ENCODE measurements at places on chromosomes 11 and 22.
A peak's percentile ranks its signal among the peaks of the same experiment; 100 is the strongest.

- DNase-seq: no peak
These were observed 5.3 kb downstream of the DHCR7 start for GRCh38 chr11:71442880-71443279.

DNA sequence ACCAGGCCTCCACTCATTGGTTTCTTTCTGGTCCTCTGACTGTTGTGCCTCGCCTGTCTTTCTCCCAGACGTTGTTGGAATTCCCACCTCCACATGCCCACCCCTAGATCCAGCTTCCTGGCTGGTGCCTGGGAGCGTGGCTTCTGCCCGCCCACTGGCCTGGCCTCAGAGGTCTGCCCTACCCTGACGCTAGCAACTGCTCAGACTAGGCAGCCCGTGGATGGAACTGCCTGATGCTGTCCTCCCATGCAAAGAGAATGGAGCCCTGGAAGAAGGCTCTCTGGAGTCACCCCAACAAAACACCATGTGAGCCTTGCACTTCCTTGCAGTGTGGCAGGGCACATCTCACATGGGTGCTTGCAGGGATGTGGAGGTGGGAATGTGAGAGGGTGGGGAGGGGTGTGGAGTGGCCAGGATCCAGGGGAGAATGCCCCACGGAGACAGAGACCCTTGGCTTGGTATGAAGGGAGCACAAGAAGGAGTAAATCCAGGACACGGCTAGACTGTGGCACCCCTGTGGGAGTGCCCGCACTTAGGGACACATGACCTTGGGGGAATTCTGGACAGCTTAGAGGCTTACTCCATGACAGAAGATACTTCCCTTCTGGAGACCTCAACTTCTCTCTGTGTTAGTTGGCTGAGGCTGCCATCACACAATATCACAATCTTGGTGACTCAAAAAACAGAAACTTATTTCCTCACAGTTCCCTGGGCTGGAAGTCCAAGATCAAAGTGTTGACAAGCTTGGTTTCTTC lies 22.5 kb upstream of the ADA2 start:
- DNase-seq: no peak

- no peak for DNase-seq
These were observed 6.5 kb upstream of the DRD2 start for GRCh38 chr11:113481672-113482071.

GRCh38 chr22:30427871-30428270 lies 2.3 kb downstream of the MTFP1 start:
- no peak for DNase-seq

GRCh38 chr11:118238421-118238820 lies 13.6 kb upstream of the JAML start:
- no peak for DNase-seq

GRCh38 chr22:42327462-42328129 lies 57.1 kb upstream of the TCF20 start:
- DNase-seq: no peak

- DNase-seq: no peak
These were observed 516.9 kb downstream of the CNTN5 start for GRCh38 chr11:99537681-99538080.

GRCh38 chr11:19679952-19680828 lies 32.4 kb upstream of the NAV2 start:
- DNase-seq: peak; percentile 75

- no peak for DNase-seq
These were observed 332.2 kb upstream of the RAG2 start for GRCh38 chr11:36930256-36930655.

DNA sequence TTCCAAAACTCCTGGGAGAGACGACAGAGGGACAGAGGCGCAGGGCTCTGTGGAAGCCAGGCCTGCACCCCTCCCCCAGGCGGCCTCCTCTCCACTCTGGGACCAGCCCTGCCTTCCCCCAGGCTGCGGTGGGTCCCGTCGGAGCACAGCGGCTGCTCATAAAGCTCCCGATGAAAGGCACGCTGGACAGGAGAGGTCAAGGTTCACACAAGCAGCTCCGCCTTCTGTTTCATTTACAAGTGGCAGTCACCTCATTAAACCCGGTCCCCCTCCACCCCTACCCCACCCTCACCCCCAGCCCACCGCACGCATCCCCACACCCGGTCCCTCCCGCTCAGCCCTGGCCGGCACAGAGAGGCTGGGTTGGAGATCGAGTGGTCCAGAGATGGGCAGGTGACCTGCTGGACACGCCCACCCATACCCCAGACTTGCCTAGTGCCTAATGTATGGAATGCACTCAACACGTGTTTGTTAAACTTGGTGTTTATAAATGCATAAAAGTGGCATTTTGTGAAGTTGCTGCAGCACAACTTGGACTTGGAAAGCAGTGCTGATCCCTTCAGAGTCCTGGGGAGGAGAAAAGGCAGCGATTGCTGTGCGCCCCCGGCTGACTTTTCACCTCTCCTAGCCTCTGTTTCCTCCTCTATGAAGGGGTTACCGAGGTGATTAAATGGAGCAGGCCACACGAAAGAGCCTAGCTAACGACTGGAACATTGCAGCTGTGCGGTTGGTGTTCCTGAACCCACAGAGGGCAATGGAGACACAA lies 26.0 kb downstream of the RPUSD4 start:
- no peak for DNase-seq

GRCh38 chr11:117992136-117992535 lies 5.9 kb downstream of the IL10RA start:
- DNase-seq: no peak

GRCh38 chr11:87315229-87315628 lies 277.5 kb downstream of the TMEM135 start:
- no peak for DNase-seq

GRCh38 chr11:117815262-117815803 lies 9.2 kb downstream of the FXYD2 start:
- DNase-seq: no peak

- DNase-seq: no peak
These were observed 22.5 kb downstream of the VSIG10L2 start for GRCh38 chr11:125968354-125968753.

GRCh38 chr11:98307827-98308491 lies 712.8 kb upstream of the CNTN5 start:
- no peak for DNase-seq

DNA sequence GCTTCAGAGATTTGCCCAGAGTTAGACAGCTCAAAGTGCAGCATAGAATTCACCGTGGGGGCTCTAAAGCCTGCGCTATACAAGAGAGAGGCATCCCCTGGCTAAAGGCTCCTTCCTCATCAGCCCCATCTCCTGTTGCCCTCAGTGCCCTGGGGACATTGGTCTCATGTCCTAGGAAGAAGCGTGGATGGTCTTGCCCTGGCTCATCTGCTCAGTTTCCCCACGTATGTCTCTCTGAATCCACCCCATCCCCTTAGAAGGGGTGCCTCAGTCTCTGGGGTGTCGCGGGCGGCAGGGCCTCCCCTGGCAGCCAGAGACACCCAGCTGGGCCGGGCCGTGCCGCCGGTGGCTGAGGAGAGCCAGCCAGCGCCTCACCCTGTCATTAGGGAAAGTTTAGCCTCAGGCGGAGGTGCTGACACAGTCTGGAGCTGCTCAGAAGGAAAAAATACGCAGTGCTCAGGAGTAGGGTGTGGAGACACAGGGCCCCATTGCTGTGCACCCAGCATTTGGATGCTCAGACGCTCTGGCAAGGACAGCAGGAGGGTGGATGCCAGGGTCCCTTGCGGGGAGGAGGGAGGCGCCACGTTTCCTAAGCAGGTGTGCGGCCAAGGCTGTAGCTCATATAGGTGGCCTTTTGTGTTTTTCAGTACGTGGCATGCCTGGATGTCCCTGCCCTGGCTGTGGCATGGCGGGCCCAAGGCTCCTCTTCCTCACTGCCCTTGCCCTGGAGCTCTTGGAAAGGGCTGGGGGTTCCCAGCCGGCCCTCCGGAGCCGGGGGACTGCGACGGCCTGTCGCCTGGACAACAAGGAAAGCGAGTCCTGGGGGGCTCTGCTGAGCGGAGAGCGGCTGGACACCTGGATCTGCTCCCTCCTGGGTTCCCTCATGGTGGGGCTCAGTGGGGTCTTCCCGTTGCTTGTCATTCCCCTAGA lies 1.3 kb downstream of the SLC39A13 start:
- DNase-seq: no peak

DNA sequence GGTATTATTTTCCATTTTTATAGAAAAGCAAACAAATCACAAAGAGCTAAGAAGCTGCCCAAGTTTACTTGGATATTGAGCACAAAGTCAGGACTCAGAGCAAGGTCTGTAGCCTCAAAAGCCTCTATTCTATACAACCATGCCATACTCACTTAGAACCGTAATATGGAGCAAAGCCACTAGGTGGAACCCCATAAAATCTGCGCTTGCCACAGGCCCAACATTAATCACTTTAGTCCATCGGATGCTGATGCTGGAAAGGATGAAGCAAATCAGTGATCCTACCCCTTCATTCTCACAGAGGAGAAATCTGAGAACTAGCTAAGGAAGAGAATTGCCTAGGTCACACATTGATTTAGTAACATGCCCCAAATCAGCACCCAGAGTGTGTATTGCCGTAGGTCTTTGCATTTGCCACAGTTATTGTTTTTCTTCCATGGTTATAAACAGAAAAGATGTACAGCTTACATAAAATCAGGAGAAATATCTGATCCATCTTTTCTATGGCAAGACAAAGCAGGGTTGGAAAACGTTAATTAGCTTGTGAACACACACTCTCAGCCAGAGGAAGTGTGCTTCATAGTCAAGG lies 56.7 kb upstream of the RAB38 start:
- no peak for DNase-seq

DNA sequence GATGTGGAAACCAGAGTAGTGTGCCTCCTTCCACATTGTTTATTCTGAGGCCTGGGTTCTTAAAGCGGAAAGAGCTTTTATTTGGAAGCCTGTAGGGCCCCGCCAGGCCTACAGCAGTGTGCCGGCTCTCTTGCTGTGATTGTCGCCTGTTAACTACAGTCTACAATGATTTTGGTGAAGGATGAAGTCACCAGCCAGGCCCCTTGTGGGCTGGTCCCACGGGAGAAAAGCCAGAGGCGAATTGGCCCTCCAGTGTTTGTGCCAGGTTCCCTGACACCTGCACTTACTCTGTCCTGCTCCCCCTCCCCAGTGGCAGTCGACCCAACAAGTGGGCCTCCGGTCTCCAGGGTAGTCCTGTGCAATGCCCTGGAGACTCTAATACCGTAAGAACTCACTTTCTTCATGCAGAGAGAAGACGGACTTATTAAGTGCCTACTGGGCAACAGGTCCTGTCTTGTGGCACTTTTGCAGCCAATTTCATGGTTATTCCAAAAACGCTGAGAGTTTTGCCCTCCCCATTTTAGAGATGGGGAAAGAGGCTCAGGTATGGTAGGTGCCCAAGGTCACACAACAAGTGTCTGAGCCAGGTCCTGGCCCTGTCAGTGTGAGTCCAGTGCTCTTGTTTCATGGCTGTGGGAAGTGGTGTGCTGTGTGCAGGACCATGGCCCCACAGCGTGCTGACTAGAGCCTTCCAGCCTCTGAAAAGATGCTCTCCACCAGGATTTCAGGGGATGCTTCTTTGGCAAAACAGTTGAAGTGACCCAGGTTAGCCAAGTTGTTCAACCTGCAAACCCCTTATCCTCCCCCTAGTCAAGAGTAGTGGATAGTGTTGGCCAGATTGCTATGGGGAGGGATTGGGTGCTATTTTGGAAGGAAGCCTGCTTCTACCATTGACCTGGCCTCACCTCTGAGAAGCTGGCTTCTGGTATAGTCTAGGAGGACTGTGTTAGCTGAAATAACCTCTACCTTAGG lies 1.4 kb downstream of the MICAL2 start:
- no peak for DNase-seq

GRCh38 chr11:78419327-78419726 lies 1.7 kb upstream of the GAB2 start:
- no peak for DNase-seq

DNA sequence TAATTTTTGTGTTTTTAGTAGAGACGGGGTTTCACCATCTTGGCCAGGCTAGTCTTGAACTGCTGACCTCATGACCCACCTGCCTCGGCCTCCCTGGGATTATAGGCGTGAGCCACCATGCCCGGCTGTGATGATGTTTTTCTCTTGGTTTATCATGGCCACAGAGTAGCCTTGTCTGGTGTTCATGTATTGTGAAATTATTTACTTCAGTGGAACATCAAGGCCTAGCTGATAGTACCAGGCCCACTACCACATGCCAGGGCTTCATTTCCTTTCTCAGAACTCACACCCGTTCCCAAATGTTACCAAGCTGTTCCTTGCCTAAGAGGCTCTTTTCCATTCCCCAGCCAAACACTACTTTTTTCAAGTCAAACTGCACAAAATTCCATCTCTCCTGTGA lies 6.1 kb upstream of the DDB2 start:
- no peak for DNase-seq

- peak; percentile 64 for DNase-seq
These were observed 25.9 kb upstream of the ATXN10 start for GRCh38 chr22:45645526-45646414.

- DNase-seq: no peak
These were observed 73.0 kb upstream of the APOA1 start for GRCh38 chr11:116910378-116910777.

GRCh38 chr22:30028731-30029130 lies 51.5 kb upstream of the HORMAD2 start:
- no peak for DNase-seq

DNA sequence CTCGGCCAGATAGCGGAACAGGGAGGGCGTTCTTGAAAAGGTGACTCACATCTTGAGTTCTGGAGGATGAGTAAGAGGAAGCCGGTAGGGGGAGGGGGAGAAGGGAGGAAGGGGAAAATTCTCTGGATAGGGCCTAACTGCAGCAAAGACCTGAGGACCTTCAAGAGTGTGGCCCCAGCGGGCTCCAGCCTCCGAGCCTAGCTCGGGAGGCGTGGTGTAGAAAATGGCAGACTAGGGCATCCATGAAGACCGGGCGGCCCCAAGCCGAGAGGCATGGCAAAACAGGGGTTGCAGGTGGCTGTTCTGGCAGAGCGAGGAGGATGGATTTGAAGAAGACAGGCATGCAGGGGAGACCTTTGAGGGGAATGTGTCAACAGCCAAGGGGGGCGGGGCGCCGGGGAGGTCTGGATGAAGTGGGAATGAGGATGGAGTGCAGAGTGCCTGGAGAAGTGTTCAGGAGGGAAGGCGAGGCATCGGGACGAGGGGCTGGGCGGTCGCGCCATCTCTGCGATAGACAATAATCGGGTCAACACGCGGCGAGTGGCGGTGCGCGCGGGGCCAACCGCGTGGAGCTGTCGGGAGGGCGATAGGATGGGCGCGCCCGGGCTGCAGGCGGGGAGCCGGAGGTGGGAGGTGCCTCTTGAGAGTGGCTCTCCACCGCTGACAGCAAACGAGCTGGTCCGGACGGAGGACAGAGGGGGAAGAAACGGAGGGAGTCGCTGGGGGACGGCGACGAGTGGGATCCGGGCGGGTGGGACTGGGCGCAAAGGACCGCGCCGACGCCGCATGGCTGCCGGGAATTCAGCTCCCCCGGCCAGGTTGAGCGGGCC lies 40.0 kb upstream of the CREB3L1 start:
- DNase-seq: peak; percentile 75

DNA sequence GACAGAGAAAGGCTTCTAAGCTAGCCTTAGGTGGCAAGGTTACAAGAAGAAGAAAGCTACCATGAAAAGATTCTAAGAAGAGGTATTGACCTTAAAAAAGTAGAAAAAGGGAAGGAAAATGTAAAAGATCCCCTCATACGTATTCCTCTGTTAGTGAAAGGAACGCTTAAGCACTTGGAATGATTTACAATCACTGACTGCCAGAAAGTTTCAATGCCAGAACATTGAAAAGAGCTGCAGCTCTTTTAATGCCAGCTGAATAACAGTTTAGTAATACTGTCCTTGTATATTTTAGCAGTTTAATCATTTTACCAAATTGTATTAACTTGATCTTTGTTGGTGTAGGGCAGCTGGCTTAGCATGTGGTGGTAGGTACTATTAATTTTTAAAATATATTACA lies 650.7 kb downstream of the FAM181B start:
- no peak for DNase-seq

Measured in left hindlimb (tissue), 1 donor.